ENCODE measurements at places on chromosomes 6 and 20.
A peak's percentile ranks its signal among the peaks of the same experiment; 100 is the strongest.

GRCh38 chr6:34536251-34536958 lies 19.7 kb downstream of the SPDEF start:
- DNase-seq, result no peak

- no peak for DNase-seq
Observed at GRCh38 chr20:52190437-52191131, 995 bp downstream of the ZFP64 start.

- DNase-seq, result no peak
Observed at GRCh38 chr20:2387180-2387577, 6.5 kb downstream of the TGM6 start.

- DNase-seq, result no peak
Observed at GRCh38 chr6:9020001-9020400, 584.7 kb upstream of the SLC35B3 start.

GRCh38 chr20:32332614-32333013 lies 25.5 kb upstream of the ASXL1 start:
- no peak for DNase-seq

GRCh38 chr6:106084106-106084988 lies 1.8 kb upstream of the PRDM1 start:
- DNase-seq, result no peak

DNA sequence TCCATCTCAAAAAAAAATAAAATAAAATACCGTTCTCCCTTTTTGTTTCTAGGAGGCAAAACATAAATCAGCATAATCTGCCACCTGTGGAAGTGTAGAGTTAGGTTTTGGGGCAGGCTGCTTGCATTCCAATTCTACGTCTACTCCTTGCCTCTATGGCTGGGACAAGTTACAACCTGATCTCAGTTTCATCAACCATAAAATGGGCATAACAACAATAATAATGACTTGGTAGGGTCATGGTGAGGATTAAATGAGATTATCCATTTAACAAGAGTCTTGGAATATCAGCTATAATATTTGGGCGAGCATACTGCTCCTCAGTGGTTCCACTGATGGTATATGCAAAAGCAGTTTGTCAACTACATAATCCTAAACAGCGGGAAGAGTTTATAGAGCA lies 3.7 kb upstream of the RAE1 start:
- no peak for DNase-seq

- DNase-seq, result peak; percentile 95
Observed at GRCh38 chr6:136306466-136306865, 16.8 kb upstream of the BCLAF1 start.

- no peak for DNase-seq
Observed at GRCh38 chr6:119934816-119935215, 585.3 kb upstream of the MAN1A1 start.

DNA sequence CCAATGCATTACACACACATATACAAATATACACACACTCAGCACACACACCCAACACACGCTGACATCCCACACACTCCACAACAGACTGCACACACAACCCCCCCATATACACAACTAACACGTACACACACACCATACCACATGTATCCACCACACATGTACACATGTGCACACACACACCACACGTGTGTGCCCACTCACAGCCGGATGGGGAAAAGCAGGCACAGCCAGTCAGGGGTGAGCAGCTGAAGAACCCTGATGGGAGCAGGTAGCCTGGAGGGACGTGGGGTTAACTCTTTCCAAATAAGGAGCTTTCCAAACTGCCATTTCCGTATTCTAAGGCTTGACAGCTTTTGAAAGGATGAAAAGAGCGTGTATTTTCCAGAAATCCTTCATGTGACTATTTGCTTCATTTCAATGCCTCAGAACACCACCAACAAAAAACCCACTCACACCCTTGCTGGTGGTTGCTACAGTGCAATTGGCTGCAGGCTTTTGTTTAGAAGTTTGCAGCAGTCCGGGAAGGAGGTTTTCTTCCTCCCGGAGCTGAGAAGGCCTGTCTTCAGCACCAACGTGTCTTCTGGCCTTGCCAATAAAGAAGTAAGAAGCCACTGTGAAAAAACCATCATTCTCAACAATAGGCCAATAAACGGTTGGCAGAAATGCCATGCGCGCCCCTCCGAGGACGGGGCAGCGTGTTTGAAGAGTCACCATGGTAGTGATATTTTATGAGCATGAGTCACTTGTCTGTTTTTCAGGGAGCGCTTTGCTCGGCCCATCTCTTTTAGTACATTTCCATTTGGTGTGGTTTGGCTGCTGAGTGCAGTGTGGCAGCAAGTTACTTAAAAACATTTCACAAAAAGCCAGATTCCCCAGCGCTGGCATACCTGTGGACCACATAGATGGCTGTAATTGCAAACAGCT lies 131.3 kb upstream of the GMDS start:
- no peak for DNase-seq

- no peak for DNase-seq
Observed at GRCh38 chr6:46645265-46645664, 7.4 kb downstream of the CYP39A1 start.

DNA sequence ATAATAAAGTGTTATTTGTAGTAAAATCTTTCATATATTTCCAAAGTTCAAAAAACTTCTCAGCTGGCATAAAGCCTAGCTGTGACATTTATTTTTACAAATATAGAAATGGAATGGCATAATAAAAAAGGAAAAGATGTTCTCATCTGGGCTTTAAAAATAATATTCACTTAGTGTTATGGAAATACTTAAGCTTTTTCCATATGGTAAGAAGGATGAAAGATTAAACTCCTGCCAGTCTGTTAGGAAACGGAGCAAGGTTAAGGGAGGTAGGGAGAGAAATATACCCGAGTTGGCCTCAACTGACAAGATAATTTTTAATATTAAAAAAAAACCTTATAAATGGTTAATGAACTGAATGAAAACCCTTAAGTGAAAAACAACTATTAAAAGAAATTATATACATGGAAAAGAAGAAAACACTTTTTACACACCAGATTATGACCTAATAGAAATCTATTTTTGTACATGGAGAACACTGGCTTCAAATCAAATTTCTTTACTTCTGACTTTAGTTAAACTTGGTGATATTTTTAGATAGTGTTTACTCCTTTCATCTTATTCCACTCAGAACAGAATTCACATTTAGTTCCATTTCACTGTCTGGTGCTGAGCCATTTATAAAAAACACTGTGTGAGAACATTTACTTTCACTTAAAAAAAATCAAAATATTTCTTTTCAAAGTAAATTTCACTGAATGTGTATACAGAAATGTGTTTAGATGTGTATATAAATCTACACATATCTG lies 137.0 kb downstream of the DST start:
- no peak for DNase-seq

DNA sequence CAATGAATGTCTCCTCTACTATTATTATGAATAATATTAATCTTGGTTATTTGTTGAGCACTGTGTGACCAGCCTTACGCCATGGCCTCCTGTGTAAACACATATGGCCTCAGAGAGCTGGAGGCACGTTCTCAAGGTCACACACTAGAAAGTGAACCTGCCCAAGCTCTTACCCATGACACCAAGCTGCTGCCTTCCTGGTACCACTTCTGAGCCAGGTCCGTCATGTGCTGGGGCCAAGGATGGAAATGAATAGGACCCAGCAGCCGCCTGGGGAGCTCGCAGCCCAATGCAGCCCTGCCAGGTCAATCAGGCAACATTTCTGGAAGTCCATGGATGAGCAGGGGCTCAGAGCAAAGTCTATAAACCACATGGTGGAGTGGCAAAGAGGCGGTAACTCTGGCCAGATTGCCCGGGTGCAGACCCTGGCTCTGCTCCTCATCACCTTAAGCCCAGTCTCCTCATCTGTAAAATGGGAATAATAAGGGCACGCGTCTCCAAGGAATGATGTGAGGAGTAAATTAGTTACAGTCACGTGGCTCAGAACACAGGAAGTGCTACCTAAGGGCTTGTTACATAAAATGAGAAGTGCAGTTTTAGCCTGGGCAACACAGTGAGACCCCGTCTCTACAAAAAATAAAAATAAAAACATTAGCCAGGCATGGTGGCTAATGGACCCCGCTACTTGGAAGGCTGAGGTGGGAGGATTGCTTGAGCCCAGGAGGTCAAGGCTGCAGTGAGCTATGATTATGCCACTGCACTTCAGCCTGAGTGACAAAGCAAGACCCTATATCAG lies 61.5 kb downstream of the JPH2 start:
- no peak for DNase-seq

- no peak for DNase-seq
Observed at GRCh38 chr6:33957892-33958525, 154.2 kb upstream of the MLN start.

DNA sequence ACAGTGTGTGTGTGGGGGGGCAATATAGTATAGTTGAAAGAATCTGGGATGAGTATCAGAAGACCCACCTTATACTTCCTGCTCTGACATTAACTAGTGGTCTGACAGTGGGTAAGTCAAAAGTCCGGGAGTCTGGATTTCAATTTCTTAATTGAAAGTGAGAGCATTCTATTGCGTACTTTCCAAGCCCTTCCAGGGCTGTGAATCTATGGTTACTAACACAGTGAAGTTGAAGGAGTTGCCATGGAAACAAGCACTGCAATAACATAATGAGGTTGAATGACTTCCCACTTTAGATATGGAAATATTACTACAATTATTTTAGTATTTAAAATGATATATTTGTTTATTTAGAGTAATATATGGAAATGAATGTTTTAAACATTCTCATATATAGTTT lies 80.2 kb downstream of the MLIP start:
- no peak for DNase-seq

DNA sequence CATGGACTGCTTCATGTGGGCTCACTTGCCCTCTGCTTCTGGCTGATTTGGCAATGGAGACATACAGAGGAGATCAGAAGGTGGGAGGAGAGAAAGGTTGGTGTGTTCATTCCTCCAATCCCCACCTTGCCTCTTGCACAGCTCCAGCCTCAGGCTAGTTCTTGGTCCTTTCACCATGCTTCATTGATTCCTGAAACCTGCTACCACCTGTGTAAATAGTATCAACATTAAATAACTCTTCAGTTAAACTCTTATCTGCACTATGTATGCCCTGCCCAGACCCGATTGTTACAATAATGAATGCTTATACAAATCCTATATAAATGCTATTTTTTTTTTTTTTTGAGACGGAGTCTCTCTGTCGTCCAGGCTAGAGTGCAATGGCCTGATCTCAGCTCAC lies 174.5 kb downstream of the CD83 start:
- DNase-seq, result no peak

DNA sequence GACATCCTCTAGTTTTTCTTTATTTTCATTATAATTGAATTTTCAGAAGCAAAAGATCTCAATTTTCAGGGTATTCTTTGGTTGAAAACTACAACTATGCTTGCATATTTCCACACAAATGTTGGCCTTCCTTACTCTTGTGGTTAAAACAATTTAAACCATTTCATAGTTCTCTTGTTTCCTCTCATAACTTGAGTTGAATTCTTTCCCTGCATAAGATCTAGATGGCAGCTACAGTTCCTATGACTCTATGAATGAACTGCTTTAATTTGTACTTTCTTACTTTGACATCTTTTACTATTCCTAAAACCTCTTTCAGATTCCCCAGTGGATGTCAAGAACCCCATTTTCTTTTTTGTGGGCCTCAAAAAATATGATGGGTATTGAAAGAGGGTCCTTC lies 564.5 kb downstream of the NKAIN2 start:
- DNase-seq, result no peak

All from globus pallidus (tissue), 1 donor.